Lung (tissue), 17 donors: ENCODE measurements at places on chromosomes 2 and 18. TPM values are rescaled to one million over a fixed set of nuclear protein-coding genes. Genes with fewer than 3 reads are reported as not detected.

The KCNE4 gene
- 0.79 TPM for polyA plus RNA-seq

- no peaks in the 10 kb centered on the region for H3K36me3 ChIP-seq
- H3K4me1 ChIP-seq = no peaks in the 10 kb centered on the region
- H3K27ac ChIP-seq = no peak overlapping the region
- no peaks in the 10 kb centered on the region for H3K27me3 ChIP-seq
These were observed 19.2 kb upstream of the SPATA3 start for GRCh38 chr2:230976671-230977171.

GRCh38 chr2:240569998-240570530, 1.8 kb downstream of the RNPEPL1 start:
- no peak for DNase-seq
- no peak overlapping the region for H3K4me3 ChIP-seq
- no peaks in the 10 kb centered on the region for H3K36me3 ChIP-seq
- H3K27ac ChIP-seq = peak overlapping the region; percentile 12
- no peaks in the 10 kb centered on the region for H3K27me3 ChIP-seq

GRCh38 chr2:23595601-23596251, 210.7 kb downstream of the KLHL29 start:
- H3K4me3 ChIP-seq = no peak overlapping the region
- peaks cover 3% of the 10 kb centered on the region for H3K4me1 ChIP-seq
- DNase-seq = peak; percentile 67

The CAPN13 gene
- 6.6 TPM for polyA plus RNA-seq

The SGPP2 gene
- 39.5 TPM for polyA plus RNA-seq
